ENCODE measurements at places on chromosomes 7 and 10.

DNA sequence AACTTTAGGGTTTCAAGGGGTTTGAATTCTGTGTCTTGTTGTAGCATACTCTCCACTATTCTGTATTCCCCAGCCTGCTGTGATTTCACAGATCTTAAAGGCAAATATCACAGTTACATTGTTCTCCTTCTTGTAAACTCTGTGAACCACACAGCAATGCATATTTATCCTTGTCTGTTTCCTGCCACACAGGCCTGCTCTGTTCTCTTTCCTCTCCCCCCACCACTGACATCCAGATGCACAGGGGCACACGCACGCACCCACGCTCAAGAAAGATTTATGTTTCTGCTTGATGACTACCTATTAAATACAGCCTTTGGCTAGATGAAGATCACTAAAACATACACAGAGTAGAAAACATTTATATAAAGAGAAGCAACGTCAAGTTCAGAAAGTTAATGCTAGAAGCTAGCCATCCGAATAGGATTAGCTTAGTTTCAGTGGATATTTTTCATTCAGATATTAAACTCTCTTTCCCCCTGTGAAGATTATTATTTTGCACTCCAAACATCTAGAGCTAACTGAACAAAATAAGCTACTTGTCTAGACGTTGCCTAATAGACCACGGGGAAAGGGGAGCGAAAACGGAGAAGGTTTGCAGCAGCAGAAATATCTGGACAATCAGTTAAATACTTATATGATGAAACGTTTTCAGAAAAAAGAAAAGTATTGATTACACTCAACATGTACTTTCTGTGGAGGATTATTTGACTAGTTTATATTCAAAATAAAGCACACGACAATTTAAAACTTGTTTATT, 193.1 kb upstream of the SEMA3C start:
- DNase-seq = no peak

GRCh38 chr10:121684276-121684675, 86.0 kb upstream of the FGFR2 start:
- no peak for DNase-seq

GRCh38 chr7:42236266-42236975, 588 bp downstream of the GLI3 start:
- DNase-seq = no peak

GRCh38 chr7:28768577-28769147, 189.5 kb downstream of the TRIL start:
- no peak for DNase-seq

DNA sequence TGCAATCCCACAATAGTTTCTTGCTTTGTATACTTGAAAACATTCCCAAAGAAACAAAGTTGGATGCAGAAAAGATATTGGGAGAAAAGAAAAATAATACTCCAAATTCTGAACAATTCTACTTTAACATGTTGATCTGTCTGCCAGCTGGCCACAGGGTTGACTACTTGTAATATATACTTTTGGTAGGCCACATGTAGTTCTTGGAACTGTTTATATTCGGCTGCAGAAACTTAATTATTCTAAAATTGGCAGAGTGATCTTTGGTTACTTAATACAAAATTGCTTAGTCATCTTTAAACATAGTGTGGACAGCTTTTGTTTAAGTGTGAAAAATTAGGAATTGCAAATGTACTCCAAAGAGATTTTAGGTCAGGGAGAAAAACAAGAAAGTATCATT, 76.0 kb downstream of the CALD1 start:
- DNase-seq = no peak

DNA sequence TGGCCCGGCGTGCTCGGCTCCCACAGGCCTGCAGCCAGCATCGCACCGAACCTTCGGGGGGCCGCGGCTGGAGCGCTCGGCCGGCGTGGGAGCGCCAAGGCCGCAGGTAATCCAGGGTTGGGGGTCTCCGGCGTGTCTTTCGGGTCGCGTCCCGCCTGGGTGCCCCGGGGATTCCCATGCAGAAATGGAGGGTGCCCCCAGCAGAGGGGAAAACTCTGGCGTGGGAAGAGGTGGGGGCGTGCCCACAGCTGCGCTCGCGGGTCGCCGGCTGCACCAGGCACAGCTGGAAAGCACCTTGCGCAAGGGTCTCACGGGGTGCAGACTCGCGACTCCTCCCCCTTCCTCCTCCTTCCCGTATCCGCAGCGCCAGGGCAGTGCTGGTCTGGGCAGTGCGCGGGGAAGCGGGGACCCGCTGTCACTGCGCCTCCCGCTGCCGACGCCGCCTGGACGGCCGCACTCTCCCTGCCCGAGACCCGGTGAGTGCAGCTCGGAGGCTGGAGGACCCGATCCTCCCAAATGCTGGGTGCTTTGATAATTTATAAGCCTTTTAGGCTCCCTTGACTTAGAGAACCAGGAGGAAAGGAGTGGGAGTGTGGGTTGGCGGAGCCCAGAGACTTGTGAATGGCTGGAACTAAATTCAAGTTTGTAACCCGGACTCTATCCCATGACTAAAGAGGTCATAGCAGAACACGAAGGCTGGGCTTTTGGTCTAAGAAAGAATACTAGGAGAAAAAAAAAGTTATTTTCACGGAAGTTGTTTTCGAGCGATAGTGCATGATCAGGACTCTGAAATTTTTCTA, 489 bp downstream of the MAP3K8 start:
- DNase-seq = peak; percentile 42

- no peak for DNase-seq
Observed at GRCh38 chr7:28358423-28358868, 53.9 kb upstream of the CREB5 start.

- DNase-seq = no peak
Observed at GRCh38 chr10:110824152-110824441, 47.6 kb upstream of the PDCD4 start.

DNA sequence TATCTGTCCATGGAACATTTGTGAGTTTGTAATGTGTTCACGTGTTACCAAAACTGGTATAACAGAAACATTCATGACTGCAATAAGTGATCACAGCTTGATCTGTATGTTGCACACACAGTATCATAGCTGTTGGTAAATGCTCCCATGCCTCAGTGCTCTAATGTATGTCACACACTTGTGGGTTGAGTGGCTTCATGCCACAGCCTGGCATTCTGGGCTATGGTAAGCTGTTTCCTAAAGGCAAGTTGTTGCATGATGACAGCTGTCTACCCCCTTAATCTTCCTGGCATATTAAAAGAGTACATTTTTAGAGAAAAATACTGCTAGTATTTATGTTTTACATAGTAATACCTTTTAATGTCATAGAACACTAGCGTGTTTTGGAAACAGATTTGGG, 35.2 kb downstream of the PRPF18 start:
- no peak for DNase-seq

DNA sequence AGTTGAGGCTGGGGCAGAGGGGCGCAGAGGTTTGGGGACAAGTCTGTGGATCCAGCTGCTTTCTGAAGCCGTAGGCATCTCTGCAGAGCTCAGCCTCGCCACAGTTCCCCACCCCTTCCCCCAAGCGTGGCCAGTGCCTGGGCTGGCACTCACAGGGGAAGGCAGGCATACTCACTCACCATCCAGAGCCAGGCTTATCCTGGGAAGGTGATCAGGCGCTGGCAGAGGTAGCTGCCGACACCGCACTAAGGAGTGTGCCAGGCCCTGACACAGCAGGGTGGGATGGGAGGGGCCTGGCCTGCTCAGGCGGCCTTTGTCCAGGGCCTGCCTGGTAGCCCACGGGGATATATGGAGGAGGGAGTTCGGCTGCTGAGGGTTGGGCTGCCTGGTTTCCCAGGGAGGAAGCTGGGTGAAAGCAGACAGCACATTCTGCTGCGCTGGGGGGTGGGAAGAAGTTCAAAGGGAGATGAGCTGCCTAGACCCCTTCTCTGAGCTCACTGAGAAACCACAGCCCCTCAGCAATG, 15.9 kb downstream of the VSIR start:
- no peak for DNase-seq

- DNase-seq = no peak
Observed at GRCh38 chr7:13920053-13920697, 69.3 kb downstream of the ETV1 start.

- no peak for DNase-seq
Observed at GRCh38 chr7:79199266-79199665, 254.2 kb downstream of the MAGI2 start.

GRCh38 chr10:68526634-68527307, 552 bp downstream of the SLC25A16 start:
- DNase-seq = no peak

- no peak for DNase-seq
Observed at GRCh38 chr10:132382231-132382922, 14.6 kb upstream of the PWWP2B start.

GRCh38 chr10:71316786-71317160, 2.3 kb upstream of the SLC29A3 start:
- DNase-seq = no peak

- no peak for DNase-seq
Observed at GRCh38 chr10:103781329-103782061, 73.9 kb downstream of the SH3PXD2A start.

- DNase-seq = no peak
Observed at GRCh38 chr10:112996462-112996861, 46.4 kb downstream of the TCF7L2 start.

GRCh38 chr10:5858811-5859210, 30.9 kb downstream of the ANKRD16 start:
- no peak for DNase-seq

DNA sequence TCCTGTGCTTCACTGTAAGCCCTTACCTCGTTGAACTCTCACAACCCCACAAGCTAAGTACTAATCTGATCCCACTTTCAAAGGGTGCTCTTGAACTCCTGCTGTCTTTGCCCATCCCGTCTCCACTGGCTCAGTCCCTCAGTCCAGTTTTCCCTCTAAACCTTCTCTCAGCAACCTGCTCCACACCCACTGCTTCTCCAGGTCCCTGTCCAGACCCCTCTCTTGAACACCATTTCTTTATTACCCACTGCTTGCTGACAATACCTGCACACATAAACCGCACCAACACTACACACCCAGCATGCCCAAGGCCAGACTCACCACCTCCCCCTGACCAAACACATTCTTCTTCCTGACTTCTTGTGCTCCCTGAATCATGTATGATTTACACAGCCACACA, 343.3 kb downstream of the GRID1 start:
- no peak for DNase-seq
